ENCODE measurements at places on chromosomes 2 and 18. TPM values are rescaled to one million over a fixed set of nuclear protein-coding genes. Genes with fewer than 3 reads are reported as not detected.
A peak's percentile ranks its signal among the peaks of the same experiment; 100 is the strongest.

ZSWIM2 gene
- not detected for total RNA-seq

TBR1 gene
- not detected for total RNA-seq

ALPP gene
- not detected for total RNA-seq

PROC gene
- total RNA-seq, result not detected

CHRNG gene
- total RNA-seq, result not detected

TMEM87B gene
- 24.2 TPM for total RNA-seq

DNA sequence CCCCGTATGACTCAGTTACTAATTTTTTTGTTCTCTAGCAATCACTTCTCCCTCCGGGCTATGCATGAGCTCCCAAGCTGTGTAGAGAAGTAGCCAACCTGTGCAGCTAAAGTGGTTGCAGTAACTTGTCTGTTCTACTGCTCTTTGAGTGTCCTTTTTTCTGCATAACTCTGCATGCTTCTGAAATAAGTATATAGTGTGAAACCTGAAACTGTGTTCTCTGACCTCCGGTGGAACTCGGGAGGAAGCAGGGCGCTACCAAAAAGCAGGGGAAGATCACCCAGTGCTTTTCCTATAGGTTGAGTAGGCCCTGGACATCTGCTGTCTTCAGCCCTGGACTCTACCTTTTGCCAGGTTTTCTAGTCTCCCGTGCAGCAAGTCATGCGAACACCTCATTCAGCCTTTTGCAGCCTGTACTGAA is 47.8 kb downstream of the PHLPP1 start:
- H3K36me3 ChIP-seq, result peaks cover 3% of the 10 kb centered on the region
- DNase-seq, result no peak
- H3K4me3 ChIP-seq, result no peak overlapping the region
- H3K27me3 ChIP-seq, result no peaks in the 10 kb centered on the region
- H3K27ac ChIP-seq, result no peak overlapping the region

DNA sequence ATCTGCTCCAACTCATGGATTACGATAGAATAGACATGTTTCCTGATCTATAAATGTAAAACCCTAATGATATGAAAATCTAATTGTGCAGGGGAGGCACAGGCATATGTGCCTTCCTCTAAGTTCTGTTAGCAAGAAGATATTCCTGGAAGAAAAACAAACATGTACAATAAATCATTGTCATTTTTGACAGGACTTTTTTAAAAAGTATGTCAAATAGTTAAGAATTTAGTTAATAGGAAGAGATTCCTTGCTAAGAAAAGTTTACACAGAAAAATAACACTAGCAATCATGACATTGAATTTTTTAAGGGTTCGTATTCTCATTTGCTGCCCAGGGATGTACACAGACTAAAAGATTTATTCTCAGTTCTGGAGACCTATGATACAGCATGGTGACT is 15.3 kb upstream of the CREB1 start:
- H3K27ac ChIP-seq, result no peak overlapping the region
- peaks cover 4% of the 10 kb centered on the region for H3K27me3 ChIP-seq
- peaks cover 10% of the 10 kb centered on the region for H3K4me1 ChIP-seq
- H3K4me3 ChIP-seq, result no peak overlapping the region
- no peak for DNase-seq
- peaks cover 3% of the 10 kb centered on the region for H3K36me3 ChIP-seq

- H3K4me3 ChIP-seq, result peak overlapping the region; percentile 82
- H3K27me3 ChIP-seq, result no peaks in the 10 kb centered on the region
- peak; percentile 67 for DNase-seq
- peaks cover 15% of the 10 kb centered on the region for H3K4me1 ChIP-seq
- no peaks in the 10 kb centered on the region for H3K36me3 ChIP-seq
- H3K27ac ChIP-seq, result peak overlapping the region; percentile 56
These were observed 749 bp downstream of the STK25 start for GRCh38 chr2:241507430-241508239.

- peak; percentile 2 for DNase-seq
- H3K27ac ChIP-seq, result no peak overlapping the region
- H3K4me3 ChIP-seq, result no peak overlapping the region
- H3K27me3 ChIP-seq, result no peaks in the 10 kb centered on the region
These were observed 294.2 kb downstream of the NDUFA10 start for GRCh38 chr2:239730897-239731296.

DNA sequence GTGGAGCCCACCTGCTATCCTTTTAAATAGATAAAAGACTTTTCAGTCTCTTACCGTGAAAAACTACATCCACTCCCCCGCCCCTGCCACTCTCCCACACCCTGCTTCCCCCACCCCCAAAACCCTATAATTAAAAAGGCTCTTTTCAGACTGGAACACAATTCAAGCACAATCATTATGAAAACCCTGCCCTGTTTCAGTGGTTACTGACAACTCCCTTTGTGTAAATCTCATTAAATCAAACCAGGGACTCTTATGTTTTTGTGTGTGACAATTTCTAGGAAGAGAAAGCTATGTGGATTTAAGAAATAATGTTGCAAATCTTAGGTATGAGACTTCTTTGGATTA is 21.0 kb upstream of the ZNF532 start:
- H3K27ac ChIP-seq, result no peak overlapping the region
- H3K4me3 ChIP-seq, result no peak overlapping the region
- no peak for DNase-seq

GRCh38 chr18:72903033-72903432 is 35.2 kb upstream of the NETO1 start:
- no peak overlapping the region for H3K27ac ChIP-seq
- no peak overlapping the region for H3K4me3 ChIP-seq
- H3K36me3 ChIP-seq, result no peaks in the 10 kb centered on the region
- no peaks in the 10 kb centered on the region for H3K4me1 ChIP-seq

DNA sequence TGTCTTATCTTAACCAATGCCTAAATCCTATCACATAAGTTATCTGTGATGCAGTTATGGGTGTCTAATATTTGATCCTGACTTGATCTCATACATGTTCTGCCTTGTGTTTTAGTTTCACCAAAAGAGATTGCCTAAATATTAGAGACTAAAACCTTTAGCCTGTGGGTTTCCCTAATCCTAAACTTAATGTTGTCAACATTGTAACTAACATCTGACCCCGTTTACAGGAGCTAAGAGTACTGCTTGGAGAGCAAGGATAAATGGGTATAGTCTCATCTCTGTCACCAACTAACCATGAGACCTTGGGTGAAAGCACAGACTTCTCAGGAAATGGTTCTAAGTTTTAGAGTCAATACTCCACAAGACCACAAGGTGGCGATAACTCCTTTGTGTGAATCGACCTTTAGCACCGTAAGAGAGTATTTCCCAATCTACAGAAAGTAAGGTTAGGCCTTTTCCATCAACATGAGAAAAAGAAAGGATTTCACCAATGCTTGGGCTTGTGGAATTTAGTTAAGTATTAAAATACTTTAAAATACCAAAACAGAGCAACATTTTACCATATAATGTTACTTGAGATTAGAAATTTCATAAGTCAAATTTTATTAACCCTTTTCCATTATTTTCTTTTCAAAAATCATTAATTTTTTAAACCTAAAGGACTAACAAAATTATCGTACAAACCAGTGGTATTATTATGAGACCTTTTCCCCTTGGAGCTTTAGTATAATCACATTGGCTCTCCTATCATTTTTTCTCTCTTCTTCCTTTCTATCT is 60.5 kb downstream of the G6PC2 start:
- peaks cover 6% of the 10 kb centered on the region for H3K27me3 ChIP-seq
- H3K4me1 ChIP-seq, result peaks cover 22% of the 10 kb centered on the region
- peaks cover 4% of the 10 kb centered on the region for H3K36me3 ChIP-seq
- H3K4me3 ChIP-seq, result no peak overlapping the region

DNA sequence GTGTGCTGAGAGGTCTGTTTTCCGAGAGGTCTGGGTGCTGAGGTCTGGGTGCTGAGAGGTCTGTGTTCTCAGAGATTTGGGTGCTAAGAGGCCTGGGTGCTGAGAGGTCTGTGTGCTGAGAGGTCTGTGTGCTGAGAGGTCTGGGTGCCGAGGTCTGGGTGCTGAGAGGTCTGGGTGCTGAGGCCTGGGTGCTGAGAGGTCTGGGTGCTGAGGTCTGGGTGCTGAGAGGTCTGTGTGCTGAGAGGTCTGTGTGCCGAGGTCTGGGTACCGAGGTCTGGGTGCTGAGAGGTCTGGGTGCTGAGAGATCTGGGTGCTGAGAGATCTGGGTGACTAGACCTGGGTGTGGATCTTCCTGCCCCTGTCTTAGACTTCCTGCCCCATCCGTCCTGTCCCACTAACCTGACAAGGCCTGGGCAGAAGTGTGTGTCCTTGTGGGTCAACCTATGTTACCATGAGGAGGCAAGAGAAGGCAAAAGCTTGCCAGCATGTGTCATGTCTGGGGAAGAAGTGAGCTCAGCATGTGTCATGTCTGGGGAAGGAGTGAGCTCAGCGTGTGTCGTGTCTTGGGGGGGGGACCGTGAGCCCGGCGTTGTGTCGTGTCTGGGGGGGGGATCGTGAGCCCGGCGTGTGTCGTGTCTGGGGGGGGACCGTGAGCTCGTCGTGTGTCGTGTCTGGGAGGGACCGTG is 69.3 kb downstream of the KCNG2 start:
- H3K36me3 ChIP-seq, result no peaks in the 10 kb centered on the region
- peak; percentile 11 for DNase-seq
- H3K27ac ChIP-seq, result no peak overlapping the region
- no peak overlapping the region for H3K4me3 ChIP-seq
- no peaks in the 10 kb centered on the region for H3K4me1 ChIP-seq

- H3K27me3 ChIP-seq, result no peaks in the 10 kb centered on the region
- H3K36me3 ChIP-seq, result no peaks in the 10 kb centered on the region
- DNase-seq, result no peak
- no peak overlapping the region for H3K4me3 ChIP-seq
- H3K4me1 ChIP-seq, result no peaks in the 10 kb centered on the region
These were observed 900.9 kb downstream of the CPS1 start for GRCh38 chr2:211457325-211457724.

GRCh38 chr18:66872277-66872676 is 268.4 kb upstream of the CDH19 start:
- no peaks in the 10 kb centered on the region for H3K36me3 ChIP-seq
- H3K4me1 ChIP-seq, result no peaks in the 10 kb centered on the region
- H3K27me3 ChIP-seq, result no peaks in the 10 kb centered on the region

DNA sequence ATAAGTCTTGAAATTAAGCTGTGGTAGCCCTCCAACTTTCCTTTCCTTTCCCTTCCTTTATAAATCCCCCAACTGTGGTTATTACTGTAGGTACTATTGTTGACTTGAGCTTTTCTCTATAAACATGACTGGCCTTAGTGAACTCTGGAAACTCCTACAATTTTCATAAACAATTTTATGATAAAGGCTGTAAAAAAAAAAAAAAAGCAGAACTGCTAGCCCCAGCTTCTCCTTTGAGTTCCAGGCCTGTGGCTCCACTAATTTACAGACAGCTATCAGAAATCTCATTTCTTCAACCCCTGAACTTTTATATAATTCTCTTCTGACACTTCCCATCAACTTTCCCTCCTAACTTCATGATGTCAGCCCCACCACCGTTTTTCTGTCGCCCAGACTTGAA is 174.3 kb downstream of the IKZF2 start:
- peaks cover 17% of the 10 kb centered on the region for H3K4me1 ChIP-seq
- peaks cover 5% of the 10 kb centered on the region for H3K27me3 ChIP-seq
- H3K36me3 ChIP-seq, result peaks cover 4% of the 10 kb centered on the region
- DNase-seq, result no peak
- no peak overlapping the region for H3K27ac ChIP-seq

DNA sequence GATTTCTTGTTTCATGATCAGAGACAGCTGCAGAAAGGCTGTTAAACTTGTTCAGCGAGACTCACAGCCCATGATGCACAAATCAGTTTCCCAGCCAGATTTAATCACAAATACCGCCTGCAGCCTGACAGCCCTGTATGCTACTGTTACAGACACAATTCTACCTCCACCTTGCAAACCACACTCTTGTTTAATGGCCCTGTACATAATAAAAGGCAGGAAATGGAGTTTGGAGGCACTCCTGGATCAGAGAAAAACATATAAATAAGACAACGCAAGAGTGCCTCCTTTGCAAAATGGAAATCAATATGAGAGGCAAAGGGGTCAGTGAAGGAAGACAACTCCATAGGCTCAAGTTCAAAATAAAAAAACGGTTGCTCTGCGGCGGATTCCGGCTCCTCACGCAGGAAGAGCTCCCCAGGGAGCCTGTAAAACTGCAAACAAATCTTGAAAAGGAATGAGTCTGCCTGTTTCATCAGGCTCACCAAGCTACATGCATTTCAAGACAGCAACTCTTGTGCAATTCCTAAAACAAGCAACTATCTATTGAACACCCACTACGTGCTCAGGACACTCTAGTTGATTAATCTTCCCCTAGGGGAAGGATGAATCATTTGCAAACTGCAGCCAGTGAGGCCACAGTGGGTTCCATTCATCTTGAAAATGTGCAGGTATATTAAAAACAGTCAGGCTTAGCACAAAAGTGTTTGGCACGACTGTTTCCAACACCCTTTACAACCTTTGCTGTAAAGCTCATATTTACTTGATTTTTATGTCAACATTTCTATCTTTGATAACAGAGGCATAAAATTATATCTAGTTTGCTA is 37.5 kb downstream of the TBC1D8 start:
- H3K4me1 ChIP-seq, result no peaks in the 10 kb centered on the region
- H3K36me3 ChIP-seq, result no peaks in the 10 kb centered on the region
- peaks cover 9% of the 10 kb centered on the region for H3K27me3 ChIP-seq

DNA sequence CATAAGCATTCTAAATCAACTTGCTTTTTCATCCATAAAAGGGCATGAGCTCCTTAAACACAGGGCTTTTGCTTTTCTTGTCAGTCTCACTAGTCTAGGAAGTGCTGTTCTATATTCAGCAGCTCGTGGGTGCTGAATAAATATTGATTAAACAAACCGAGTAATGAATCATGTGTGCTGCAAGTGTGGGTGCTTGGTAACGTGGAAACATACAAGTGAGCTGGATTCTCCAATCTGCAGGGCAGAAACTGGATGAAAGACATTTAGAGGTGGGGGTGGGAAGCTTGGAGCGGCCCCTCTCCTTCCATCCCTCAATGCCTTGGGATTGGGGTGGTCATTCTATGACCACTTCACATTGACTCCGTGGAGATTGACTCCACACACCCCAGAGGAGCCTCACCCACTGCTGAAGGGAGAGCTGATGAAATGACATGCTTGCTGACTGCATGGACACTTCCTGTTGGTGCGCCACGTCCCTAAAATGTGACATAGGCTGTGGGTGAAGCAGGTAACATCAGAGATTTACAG is 114.6 kb downstream of the DOCK10 start:
- H3K27ac ChIP-seq, result peak overlapping the region; percentile 91
- H3K4me1 ChIP-seq, result peaks cover 91% of the 10 kb centered on the region
- peak overlapping the region; percentile 68 for H3K4me3 ChIP-seq
- peak; percentile 65 for DNase-seq

DNA sequence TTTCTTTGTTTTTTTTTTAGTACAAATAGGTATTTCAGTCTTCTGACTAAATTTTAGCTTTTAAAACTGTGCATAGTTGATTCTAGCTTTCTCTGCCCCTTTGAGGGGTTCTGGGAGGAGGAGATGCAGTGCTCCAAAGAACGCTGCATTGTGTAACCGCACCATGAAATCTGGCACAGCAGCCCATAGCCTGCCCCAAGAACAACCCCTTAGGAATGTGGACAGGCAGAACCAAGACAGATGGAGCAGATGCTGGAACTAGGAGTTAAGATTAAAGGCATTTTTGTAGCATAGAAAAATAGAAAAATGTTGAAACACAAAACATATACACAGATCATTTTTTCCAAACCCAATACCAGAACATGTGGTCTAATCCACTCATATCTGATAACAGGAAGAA is 187.5 kb downstream of the SCG2 start:
- H3K36me3 ChIP-seq, result no peaks in the 10 kb centered on the region
- H3K4me1 ChIP-seq, result no peaks in the 10 kb centered on the region
- no peak overlapping the region for H3K4me3 ChIP-seq
- no peak for DNase-seq
- H3K27ac ChIP-seq, result no peak overlapping the region
- no peaks in the 10 kb centered on the region for H3K27me3 ChIP-seq
